ENCODE measurements at places on chromosomes 5 and 9. TPM values are rescaled to one million over a fixed set of nuclear protein-coding genes. Genes with fewer than 3 reads are reported as not detected.

- H3K4me3 ChIP-seq, result no peak overlapping the region
- no peak overlapping the region for H3K27ac ChIP-seq
- H3K27me3 ChIP-seq, result no peaks in the 10 kb centered on the region
- DNase-seq, result no peak
- H3K4me1 ChIP-seq, result no peaks in the 10 kb centered on the region
These were observed 9.6 kb upstream of the BICD2 start for GRCh38 chr9:92774274-92774673.

The SLC34A1 gene
- not detected for polyA plus RNA-seq

The INSL4 gene
- polyA plus RNA-seq, result not detected

The NR2F1 gene
- polyA plus RNA-seq, result 0.13 TPM

Data from cardiac muscle cell (in vitro differentiated cells and primary cell).